Right cardiac atrium (tissue), 5 donors: ENCODE measurements at places on chromosomes 5 and 9. TPM values are rescaled to one million over a fixed set of nuclear protein-coding genes. Genes with fewer than 3 reads are reported as not detected.

- DNase-seq = no peak
Observed at GRCh38 chr5:175803254-175803653, 68.1 kb upstream of the CPLX2 start.

GRCh38 chr9:15069106-15069505 lies 158.9 kb upstream of the FREM1 start:
- DNase-seq = no peak

- no peak for DNase-seq
Observed at GRCh38 chr5:43772764-43773477, 169.9 kb downstream of the NNT start.

DNA sequence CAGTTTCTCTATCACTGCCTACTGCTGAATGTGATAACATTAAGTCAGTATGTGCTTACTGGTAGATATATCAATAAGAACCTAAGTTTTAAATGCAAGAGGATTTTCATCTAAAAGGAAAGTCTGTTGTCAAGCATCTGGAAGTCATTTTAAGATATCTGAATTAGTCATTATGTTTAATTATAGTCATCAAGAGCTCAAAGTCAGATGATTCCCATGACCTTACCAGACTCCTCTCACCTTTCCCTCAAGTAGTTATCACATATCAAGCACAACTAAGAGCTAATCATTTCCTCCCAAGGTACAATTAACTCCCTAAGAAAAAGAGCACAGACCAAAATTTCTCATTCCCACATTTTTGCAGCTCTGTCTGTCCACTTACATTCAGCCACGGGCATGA lies 45.5 kb downstream of the PUM3 start:
- DNase-seq = no peak

DNA sequence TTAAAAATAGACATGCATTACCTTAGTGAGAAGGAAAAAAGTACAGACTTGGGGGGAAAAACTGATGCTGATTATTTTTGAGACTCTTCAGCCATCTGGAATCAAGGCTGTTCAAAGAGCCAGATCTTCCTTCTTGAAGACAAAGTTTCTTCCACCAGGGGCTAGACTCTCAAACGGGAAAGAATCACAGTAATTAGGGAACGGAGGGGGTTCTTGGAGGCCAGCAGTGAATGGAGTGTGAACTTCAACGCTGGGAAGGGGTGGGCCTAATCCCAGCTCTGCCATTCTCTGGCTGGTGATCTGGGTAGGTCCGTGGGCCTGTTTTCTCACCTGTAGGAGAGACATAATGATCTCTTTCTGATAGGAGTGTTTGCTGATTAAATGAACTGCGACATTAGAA lies 21.1 kb upstream of the LHX2 start:
- no peak for DNase-seq

GRCh38 chr9:121888438-121888775 lies 204.7 kb downstream of the TTLL11 start:
- DNase-seq = peak; percentile 45

GRCh38 chr9:34552606-34552981 lies 29.8 kb upstream of the ENHO start:
- DNase-seq = no peak

- DNase-seq = no peak
Observed at GRCh38 chr5:52148679-52149078, 639.0 kb upstream of the ITGA1 start.

DNA sequence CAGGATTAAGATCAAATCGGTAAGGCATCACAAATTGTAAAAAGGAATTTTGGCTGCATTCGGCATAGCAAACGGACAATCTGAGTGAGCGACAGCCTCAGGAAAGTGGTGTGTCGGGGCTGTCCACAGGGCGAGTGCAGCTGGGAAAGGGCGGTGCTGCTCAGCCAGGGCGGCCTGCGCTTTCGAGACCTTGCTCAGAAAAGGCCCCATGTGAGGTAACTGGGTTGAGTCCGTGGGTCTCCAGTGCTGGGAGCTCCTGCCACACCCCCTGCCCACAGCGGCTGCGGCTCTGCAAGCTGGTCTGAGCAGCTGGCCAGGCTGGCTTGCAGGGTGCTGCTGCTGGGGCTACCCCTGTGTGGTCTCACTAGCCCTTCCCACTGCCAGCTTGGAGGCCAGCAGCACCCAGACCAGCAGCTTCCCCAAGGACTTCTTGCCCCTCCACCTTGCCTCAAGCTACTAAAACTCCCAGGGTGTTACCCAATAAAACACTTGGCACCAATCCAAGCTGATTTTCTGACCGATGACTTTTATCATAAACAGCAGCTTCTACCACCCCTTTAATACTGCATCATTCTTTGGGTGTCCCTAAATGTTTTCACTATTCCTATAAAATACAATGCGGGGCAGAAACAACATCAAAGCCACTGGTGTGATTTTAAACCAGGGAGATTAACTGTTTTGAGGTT lies 6.2 kb downstream of the SURF2 start:
- DNase-seq = no peak

DNA sequence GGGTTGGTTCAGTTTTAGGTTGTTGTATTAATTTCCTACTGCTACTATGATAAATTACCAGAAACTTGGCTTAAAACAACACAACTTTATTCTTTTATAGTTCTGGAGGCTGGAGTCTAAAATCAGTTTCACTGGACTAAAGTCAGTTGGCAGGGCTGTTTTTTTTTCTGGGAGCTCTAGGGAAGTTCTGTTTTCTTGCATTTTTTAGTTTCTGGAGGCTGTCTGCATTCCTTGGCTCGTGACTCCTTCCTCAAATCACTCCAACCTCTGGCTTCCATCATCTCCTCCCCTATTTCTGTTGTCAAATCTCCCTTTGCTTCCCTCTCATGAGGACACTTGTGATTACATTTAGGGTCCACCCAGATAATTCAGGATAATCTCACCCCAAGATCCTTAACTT lies 51.3 kb upstream of the SUB1 start:
- no peak for DNase-seq

DNA sequence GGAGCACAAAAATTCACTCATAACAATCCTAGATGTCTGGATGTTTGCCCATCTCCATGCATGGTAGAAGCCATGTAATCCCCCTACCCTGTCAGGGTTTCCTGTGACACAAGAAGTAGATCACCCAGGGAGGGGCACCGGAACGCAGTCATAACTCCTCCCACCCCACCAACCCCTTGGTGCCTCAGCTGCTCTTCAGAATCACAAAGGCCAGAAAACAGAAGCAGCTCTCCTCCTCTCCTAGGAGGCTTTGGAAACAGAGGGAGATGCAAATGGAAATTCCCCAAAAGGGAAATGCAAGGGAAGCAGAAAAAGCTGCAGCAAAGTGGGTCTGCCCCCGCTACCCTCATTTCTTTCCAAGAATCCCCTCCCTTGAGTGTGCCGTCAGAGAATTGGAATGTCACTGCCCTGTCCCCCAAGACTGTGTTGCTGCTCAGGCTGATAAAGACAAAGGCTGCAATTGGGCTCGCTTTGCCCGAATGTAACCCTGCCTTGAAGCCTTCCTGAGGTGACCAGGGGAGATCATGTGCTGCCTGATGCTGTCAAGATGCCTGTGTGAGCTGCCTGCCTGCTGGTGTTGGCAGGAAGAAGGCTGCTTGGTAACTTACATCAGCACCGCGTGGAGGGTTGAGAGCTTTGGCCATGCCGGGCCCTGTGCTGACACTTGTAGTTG lies 65.5 kb upstream of the ABCA1 start:
- DNase-seq = peak; percentile 91

DNA sequence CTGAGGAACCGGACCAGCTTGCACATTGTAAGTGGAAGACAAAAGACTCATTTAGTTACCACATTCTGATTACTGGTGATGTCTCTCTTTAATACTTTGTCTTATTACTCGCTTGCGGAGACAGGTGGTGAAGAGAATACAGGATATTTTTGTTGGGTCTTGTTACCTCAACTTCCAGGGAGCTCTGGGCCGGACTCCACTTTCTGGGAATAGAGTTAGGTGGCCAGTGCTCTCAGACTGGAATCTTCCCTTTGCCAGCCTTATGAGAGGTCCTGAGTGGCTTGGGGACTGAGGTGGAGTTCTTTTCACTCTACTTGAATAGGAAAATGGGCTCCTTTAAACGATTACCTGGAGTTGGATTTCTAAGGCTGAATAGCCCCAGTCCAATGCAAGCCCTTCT lies 33.3 kb upstream of the SPRY4 start:
- no peak for DNase-seq

Gene NEK6
- total RNA-seq = 12.0 TPM

Gene FOXD4
- total RNA-seq = 0.20 TPM

Gene PRR7
- 0.35 TPM for total RNA-seq

Gene TGFBI
- total RNA-seq = 60.4 TPM

Gene POU5F2
- 0.50 TPM for total RNA-seq

Gene ADCY2
- total RNA-seq = 1.5 TPM

Gene CSNK1G3
- total RNA-seq = 30.9 TPM

Gene SCGB3A2
- 0.95 TPM for total RNA-seq
